ENCODE measurements at places on chromosomes 3 and 15.

GRCh38 chr15:81120069-81120468, 14.0 kb upstream of the CFAP161 start:
- no peak for DNase-seq

DNA sequence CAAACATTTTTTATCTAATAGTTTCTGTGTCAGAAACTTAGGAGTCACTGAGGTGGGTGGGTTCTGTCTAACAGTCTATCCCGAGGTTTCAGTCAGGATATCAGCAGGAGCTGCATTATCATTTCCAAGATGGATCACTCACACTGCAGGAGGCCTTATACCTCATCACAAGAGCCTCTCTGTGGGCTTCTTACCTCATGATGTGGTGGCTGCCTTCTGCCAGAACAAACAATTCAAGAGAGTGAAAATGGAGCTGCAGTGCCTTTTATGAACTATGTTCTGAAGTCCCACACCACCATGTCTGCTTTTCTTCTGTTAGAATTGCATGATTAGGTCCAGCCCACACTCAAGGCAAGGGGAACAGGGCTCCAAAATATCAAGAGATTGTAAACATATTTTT, 27.9 kb downstream of the RFX7 start:
- no peak for DNase-seq

- DNase-seq, result no peak
Observed at GRCh38 chr15:71167445-71168165, 52.3 kb downstream of the THSD4 start.

DNA sequence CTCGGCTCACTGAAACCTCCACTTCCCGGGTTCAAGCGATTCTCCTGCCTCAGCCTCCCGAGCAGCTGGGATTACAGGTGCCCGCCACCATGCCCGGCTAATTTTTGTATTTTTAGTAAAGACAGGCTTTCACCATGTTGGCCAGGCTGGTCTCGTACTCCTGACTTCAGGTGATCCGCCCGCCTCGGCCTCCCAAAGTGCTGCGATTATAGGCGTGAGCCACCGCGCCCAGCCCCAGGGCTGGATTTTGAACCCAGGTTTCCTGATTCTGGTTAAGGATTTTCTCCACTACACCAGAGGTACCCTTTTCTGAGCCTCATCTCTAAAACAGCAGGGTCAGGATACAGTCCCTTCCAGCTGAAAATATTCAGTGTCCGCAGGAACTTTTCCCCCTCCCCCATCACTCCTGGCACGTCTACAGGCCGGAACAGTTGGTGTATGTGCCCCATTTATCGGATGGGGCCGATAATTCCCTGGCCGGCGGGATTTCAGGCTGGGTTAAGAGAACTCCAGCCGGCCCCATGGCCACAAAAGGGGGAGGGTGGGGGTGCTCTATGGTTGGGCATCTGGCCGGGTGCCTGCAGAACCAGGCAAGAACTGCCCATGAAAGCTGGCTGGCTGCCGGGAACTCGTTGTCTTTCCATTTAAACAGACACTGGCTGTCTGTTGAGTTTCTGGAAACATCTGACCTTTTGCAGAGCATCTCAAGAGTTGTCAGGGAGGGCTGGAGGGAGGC, 26.8 kb upstream of the SEMA4B start:
- DNase-seq, result no peak

DNA sequence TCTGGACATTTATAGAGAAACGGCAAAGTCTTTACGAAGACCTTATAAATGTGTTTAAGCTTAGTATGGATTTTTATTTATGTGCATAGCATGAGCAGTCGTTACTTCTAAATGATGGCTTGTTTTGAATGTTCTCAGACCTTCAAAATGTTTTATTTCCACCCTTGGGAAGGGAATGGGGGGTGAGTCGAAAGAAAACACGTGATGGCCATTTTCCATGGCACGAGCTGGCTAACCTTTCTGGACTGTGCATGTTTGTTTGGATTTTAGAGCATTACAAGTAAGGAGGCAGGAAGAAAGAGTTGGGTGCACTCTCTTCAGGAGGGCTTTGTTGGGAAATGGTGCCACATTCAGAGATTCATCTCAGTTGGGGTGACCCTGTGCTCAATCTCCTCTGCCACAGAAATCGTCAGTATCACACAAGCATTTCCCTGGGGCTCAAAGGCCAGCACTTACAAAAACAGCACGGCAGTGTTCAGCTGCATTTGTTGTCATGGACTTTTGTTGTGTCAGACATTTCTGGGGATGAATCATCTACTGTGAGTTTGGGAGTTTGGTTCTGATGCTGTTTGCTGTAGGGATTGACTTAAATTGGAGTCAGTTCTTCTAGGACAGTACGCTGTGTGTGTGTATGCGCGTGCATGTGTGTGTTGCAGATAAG, 52.3 kb upstream of the ADAMTS9 start:
- DNase-seq, result no peak

GRCh38 chr3:72008226-72008996, 223.5 kb upstream of the PROK2 start:
- DNase-seq, result no peak

DNA sequence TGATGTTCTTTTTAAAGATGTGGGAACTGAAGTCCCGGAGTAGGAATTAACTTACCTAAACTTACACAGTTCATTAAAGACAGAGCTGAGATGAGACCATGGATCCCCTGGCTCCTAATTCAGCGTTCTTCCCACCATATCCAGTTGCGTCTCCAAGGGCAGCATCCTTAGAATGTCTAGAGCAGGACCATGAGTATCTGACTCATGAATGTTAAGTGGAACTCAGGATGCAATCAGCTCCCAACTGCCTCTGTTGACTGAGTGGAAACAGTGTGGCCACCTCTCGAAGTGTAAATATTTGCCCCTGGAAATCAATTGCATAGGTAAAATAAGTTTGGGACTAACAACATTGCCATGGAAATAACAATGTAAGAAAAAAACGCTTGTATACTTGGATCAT, 2.5 kb downstream of the SNTN start:
- no peak for DNase-seq

DNA sequence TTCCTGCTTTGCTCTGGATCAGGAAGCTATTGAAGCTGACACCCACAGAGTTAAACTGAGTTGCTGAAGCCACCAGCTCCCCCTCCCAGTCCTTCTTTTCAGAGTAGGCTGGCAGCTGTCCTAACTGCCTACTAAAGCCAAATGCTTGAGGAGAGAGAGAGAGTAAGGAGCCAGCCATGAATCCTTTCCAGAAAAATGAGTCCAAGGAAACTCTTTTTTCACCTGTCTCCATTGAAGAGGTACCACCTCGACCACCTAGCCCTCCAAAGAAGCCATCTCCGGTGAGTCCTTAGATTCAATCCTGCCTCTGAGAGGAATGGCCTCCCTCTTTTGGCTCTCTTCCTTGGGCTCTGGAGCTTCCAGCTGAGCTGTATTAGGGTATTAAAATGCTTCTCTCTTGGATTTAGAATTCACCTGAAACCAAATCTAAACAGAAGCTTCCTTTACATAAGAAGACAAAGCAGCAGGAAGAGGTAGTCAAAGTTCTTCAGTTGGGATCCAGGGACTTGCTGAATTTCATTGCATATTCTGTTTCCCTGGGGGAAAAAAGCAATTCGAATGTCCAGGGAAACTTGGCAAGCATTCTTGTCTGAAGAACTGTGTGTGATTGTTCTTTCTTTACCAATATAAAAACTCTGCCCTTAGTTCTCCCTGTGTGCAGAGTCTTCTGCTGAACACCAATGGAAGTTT, at the start of gene SLC15A2:
SLC15A2 (plus strand) TSS at position 101 of the 690 bp plus-strand sequence; CDS start at position 177, 76 bp downstream.
- DNase-seq, result no peak

- DNase-seq, result no peak
Observed at GRCh38 chr3:160677459-160677881, 510 bp downstream of the ARL14 start.

DNA sequence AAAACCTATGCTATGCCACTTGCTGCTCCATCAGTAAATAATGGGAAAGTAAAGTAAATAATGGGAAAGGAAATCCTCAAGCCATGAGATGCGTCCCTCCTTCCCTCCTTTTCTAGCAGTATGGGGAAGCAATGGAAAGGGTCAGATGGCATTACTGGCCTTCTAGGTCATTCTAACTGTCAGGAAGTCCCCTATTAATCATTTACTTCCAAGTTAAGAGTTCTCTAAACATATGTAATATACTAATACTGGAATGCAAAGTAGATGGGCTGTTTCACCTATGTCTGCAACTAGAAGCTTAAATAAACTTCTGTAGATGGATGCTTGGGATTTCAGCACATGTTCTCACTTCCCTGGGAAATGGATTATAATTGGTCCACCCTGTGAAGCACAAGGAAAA, 55.9 kb downstream of the MDFIC2 start:
- no peak for DNase-seq

DNA sequence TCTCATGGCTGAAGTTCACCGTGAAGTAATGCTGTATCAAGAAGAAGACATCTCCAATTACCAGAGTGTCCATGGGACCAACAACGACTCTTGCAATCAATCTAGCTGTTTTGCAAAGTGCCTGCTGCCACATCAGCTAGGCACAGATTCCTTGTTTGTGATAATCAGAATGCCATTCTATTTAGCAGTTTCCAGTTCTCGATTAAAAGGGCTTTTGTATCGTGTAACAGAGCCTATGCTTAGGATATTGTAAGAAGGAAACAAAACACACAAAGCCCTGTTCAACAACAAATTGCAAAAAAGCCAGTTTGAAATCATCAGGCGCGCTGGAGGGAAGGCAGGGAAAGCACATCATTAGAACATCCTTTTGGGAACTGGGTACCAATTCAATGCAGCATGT, 26.1 kb downstream of the RASGRF1 start:
- no peak for DNase-seq

- no peak for DNase-seq
Observed at GRCh38 chr3:110995461-110996231, 76.0 kb upstream of the NECTIN3 start.

GRCh38 chr3:156443079-156443478, 111.8 kb downstream of the SSR3 start:
- DNase-seq, result no peak

- no peak for DNase-seq
Observed at GRCh38 chr15:57589281-57589680, 2.4 kb upstream of the MYZAP start.

GRCh38 chr3:66153481-66154443, 67.0 kb upstream of the SLC25A26 start:
- DNase-seq, result no peak

DNA sequence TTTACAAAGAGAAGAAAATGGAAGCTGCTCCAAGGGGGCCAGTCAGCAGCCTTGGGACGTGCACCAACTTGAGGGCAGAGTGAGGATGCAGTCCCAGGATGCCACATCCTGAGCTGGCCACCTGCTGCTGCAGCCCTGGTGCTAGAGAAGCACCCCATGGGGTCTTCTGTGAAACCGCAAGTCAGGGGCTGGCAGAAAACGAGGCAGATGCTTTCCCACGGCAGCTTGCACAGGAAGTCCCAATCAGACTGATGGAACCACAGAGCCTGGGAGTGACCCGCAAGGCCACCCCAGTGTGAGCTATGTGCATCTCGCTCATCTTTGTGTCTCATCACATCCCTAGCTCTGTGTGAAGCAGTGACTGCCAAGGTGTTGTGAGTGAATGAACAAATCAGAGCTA, 76.5 kb downstream of the NUP210 start:
- no peak for DNase-seq

GRCh38 chr3:30610702-30611368, 4.4 kb downstream of the TGFBR2 start:
- DNase-seq, result no peak

Data from HS-27A (cell line).